Renal cortical epithelial cell (primary cell): ENCODE measurements at places on chromosomes 5 and 9.

- DNase-seq: no peak
Observed at GRCh38 chr9:97526895-97527575, 25.6 kb downstream of the TMOD1 start.

GRCh38 chr5:8908055-8908683, 637.7 kb downstream of the SEMA5A start:
- no peak for DNase-seq

DNA sequence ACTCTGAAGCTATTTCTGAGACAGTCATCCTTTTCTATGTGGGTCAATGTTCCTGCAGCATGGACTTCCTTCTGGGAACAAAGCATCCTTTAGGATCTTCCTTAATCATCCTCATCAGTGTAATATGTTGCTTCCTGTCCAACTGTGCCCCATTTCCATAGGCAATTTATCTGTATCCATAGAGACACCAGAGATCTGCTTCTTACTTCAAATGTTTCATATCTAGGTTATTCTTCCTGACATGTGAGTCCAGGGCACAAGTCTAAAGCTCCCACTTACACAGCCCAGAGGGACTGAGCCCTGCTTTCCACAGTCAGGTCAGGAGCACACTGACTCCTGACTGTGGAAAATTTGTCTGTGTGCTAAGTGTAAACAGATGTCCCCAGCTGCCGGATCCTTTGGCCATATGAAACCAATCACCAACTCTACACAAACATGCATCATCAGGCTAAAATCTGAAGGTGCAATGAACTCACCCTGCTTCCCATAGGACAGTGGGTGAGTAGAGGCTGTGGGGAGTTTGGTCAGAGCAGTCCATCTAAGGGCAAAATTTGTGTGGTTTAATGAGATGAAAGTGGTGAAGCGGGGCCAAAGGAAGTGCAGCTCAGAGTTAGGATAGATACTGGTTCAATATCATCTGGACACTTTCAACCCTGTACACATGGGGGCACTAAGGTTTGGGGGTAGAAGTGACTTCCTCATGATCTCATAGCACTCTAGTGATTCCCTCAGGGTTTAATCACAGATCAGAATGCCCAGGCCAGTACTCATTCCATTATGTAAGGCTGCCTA, 85.2 kb upstream of the TNC start:
- DNase-seq: peak; percentile 38

GRCh38 chr5:45110399-45110798, 301.7 kb downstream of the MRPS30 start:
- no peak for DNase-seq

- DNase-seq: no peak
Observed at GRCh38 chr9:91160599-91161464, 200.9 kb downstream of the AUH start.

DNA sequence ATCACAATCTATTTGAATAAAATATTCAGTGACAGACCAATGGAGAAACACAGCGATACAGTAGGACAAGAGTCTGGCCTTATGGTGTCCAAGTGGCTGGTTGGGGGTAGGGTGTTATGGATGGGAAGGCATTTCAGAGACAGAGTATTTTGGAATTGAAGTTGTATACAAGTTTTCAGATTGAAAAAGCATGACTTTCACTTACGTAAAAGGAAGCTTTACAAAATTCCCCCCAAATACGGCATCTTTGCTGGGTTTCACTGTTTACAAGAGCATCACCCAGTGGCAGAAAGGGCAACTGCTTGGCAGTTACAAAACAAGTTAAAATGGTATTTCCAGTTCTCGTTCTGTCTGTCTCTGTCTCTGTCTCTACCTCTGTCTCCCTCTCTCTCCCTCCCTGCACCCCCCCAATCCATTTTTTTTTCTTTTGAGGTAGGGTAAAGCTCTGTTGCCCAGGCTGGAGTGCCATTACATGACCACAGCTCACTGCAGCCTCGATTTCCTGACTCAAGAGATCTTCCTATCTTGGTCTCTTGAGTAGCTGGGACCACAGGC, 86.2 kb downstream of the PTPN3 start:
- DNase-seq: peak; percentile 27

DNA sequence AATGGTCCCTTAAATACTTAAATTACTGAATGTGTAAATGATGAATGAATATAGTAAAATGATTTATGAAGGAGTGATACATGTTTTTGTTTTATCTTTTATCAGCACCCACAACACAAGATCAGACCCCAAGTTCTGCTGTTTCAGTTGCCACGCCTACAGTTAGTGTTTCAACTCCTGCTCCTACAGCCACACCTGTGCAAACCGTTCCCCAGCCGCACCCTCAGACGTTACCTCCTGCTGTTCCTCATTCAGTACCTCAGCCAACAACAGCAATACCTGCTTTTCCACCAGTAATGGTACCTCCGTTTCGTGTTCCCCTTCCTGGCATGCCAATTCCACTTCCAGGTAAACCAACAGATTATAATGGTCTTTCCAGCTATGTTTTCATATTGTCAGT, 16.3 kb downstream of the TCERG1 start:
- no peak for DNase-seq

- DNase-seq: peak; percentile 65
Observed at GRCh38 chr5:149268928-149269557, 2.6 kb upstream of the AFAP1L1 start.
